ENCODE measurements at places on chromosomes 16 and 17.

GRCh38 chr17:50923611-50924010, 57.5 kb upstream of the TOB1 start:
- DNase-seq, result no peak

DNA sequence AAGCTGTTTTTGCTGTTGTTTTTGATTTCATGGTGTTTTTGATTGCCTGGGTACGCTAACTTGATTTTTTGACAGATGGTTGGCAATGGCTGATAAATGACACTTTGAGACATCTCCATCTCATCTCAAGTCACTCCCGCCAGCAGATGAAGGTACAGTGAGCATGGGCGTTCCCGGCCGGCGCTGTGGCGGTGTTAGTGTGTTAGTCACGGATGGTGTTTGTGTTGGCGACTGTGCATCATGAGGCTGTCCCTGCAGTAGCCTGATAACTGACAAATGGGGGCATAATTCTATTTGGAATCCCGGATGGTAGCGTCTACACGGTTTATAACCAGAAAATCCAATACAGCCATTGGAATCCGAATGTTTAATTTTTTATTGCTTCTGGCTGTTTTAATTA, 81.6 kb upstream of the ZNF750 start:
- no peak for DNase-seq

DNA sequence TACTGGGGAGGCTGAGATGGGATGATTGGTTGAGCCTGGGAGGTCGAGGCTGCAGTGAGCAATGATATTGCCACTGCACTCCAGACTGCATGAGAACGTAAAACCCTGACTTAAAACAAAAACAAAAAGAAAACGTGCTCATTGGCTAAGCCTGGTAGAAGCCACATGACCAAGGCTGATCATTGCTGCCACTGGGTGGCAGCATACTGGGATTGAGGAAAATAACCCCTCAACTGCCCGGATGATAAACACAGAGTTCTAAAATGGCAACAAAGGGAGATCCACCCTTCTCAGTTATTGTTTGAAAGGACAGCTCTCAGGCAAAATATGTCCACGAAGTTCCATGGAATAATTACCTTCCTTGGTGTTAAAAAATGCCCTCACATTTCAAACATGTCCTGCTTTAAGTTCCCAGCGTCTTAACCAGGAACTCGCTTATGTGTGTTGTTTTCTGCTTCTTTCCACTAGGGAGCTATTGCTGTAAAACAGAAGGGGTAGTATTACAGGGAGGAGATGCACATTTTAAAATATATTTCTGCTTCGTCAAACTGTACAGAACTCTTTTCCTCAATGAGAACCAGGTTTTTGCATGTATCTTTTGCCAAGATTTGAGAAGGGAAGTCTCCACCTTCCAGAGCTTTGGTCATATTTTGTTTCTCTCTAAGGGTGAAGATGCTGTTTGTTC, 675.3 kb downstream of the MAF start:
- DNase-seq, result no peak

DNA sequence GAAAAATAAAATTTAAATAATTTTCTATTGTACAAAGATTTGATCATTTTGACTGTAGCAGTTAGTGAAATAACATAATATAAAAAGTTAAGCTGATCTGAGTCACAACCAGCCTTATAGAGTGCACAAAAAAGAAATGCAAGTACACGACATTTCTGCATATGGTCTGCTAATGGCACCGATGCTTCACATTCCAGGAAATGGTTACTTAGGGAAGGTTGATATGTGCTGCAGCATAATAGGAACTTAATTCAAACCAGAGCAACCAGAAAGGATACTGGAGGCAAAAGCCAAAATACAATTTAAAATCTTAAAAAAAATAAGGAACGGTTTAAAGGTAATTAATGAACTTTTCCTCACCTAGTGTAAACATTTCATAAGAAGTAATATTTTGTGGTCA, 10.0 kb upstream of the CFDP1 start:
- DNase-seq, result peak; percentile 66

- DNase-seq, result no peak
Observed at GRCh38 chr17:77316191-77316641, 175.4 kb downstream of the SEC14L1 start.

- no peak for DNase-seq
Observed at GRCh38 chr17:73582359-73582758, 61.9 kb downstream of the SDK2 start.

GRCh38 chr16:81547194-81547938, 102.8 kb downstream of the CMIP start:
- no peak for DNase-seq

- no peak for DNase-seq
Observed at GRCh38 chr16:89144681-89145080, 26.9 kb upstream of the CDH15 start.
